ENCODE measurements at places on chromosomes 3 and 15.
A peak's percentile ranks its signal among the peaks of the same experiment; 100 is the strongest.

DNA sequence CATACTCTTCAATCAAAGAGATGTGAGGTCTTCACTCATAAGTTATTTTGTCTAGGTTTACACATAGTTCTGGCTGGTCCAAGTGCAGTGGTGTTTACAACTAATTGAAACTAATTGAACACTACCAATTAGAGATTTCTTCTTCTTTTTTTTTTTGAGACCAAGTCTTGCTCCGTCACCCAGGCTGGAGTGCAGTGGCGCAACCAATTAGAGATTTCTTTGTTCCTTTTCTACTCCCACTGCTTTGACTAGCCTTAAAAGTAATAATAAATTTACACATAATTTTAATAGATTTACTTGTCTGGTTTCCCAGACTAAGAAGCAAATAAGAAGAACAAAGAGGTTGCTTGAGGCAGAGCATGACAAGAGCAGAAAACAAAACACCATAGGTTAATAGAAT is 6.7 kb upstream of the DENND6A start:
- DNase-seq, result no peak

DNA sequence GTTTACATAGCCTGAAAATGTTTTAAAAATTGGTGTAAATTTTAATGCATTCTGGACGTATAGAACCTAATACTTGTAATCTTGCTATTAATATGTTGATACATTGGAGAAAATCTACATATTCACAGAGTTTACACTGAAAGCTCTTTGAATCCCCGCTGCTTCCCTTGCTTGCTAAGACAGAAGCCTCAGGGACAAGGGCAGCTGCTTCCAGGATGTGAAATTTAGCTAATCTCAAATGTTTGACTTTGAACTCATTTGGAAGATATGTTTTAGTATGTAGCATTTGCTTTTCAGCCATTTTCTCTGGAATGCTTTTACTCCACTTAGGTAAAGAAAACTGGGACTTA is 172.0 kb downstream of the RBMS3 start:
- DNase-seq, result no peak

GRCh38 chr3:41202834-41203345 is 3.6 kb downstream of the CTNNB1 start:
- peak; percentile 65 for DNase-seq

- DNase-seq, result no peak
Measured at GRCh38 chr3:108931035-108931434, 22.6 kb downstream of the GUCA1C start.

GRCh38 chr15:69797051-69797595 is 300.6 kb downstream of the TLE3 start:
- DNase-seq, result no peak

DNA sequence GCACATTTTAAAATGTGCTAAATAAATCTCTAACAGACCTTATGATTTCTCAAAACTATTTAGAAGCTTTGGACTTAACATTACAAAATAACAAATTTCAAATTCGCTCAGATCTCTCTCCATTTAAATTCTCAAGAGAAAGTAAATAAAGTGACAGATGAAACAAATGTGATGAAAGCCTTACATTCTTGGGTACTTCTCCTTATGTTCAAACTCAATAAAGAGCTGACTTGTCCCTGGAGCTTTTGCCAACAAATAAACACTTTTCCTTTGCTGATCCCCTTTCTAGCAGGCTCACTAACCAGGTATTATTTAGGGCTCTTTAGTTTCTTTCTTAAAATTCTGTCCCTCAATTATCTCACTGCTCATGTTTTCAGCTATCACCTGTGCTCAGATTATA is 259.1 kb upstream of the ARPP21 start:
- no peak for DNase-seq

DNA sequence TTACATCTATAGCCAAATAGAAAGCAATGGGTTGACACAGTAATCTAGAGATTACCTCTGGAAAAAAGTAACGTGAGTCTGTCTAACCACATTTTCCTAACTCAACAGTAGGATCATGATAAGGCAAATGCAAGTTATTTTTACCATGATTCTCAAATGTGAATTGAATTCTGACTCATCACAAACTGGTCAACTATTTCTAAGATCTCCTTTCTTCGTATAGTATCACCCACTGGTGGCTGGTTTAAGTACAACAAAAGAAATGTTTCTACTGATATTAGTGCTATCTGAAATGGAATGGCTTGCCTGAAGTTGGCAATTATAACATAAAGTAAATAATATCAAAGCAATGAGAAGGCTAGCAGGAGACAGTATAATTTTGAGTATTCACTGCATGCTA is 102.2 kb downstream of the ABI3BP start:
- peak; percentile 46 for DNase-seq

- DNase-seq, result no peak
Measured at GRCh38 chr15:100764778-100765466, 114.7 kb upstream of the ALDH1A3 start.

DNA sequence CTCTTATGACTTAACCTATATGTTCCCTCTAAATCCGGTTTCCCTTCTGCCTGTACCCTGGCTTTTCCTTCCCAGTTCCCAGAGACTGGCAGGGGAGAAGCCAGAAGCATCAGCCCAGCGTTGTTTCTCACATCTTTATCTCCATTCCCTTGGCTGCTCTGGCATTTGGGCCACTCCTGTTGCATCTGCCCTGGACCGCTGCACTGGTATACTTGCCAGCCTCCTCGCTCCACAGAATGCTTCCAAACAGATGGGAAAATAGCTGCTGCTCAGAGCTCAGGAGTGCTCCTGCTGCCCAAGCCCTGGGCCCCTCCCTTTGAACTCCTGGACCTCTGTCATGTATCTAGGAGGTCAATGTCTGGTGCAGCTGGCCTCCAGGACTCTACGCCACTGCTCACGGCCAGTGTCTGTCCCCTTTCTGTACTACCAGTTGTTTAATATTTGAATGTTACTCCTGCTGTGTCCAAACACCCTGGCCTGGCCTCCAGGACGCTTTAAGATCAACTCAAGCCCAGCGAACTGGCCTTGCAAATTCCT is 6.8 kb downstream of the SPINT1 start:
- DNase-seq, result no peak

DNA sequence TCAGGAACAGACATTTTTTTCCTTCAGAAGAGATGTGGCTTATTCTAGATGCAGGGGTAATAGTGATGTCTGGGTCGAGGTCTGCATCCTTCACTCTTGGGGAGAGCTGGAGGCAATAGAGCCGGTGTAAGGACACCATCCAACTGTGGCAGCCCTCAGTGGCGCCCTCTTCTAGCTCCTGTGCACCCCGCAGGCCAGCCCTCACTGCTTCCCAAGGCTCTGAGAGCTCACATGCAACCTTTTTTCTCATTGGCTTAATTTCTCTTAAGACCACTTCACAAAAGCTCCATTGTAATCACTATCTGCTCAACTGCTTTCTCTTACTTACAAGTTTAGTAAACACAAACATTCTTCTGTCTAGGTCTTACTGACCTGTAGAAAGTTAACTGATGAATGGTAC is 3.9 kb upstream of the VPS8 start:
- DNase-seq, result peak; percentile 57

DNA sequence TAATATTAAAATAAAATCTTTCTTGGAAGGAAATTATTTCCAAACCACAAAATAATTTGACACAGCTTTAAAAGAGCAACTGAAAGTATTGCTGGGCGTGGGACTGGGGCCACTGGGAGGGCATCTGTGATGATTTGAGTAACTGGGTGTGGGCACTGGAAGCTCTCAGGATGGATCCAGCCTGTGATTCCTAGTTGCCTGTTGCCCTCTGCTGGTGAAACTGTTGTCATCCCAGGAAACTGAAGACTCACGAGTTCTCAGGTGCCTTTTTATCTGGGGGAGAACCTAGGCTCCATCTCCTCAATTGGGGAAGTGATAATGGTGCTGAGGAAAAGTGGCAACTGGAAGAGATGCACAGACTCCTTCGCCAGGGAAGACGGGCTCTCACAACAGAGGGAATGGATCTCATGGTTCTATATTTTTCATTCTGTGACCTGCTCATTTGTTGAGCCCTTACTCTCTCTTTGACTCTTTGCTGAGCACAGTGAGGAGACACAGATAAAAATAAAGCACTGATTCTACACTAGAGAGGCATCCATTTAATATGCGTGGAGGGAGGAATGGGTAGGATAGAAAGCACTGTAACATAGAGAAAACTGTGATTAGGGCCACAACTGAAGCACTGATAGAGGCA is 61.6 kb downstream of the TPRG1 start:
- peak; percentile 53 for DNase-seq

GRCh38 chr15:100842756-100843730 is 36.6 kb upstream of the ALDH1A3 start:
- DNase-seq, result no peak

DNA sequence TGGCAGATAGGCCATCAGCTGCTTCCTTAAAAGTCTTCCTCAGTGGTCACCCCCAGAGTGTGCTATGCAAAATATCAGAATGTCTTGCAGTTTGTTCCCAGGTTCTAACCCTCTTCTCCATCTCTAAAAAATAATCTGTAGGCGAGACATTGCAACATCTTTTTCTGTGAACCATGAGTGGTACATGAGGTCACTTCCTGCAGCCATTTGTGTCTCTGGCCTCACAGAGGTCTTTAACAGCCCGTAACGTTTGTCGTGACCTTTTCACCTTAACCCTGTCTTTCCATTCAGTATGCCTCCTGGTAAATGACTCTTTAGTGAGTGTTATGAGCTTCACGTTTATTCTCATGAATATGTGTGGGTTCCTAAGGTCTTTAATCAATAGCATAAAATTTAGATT is 145.4 kb downstream of the KLHL25 start:
- DNase-seq, result peak; percentile 64

DNA sequence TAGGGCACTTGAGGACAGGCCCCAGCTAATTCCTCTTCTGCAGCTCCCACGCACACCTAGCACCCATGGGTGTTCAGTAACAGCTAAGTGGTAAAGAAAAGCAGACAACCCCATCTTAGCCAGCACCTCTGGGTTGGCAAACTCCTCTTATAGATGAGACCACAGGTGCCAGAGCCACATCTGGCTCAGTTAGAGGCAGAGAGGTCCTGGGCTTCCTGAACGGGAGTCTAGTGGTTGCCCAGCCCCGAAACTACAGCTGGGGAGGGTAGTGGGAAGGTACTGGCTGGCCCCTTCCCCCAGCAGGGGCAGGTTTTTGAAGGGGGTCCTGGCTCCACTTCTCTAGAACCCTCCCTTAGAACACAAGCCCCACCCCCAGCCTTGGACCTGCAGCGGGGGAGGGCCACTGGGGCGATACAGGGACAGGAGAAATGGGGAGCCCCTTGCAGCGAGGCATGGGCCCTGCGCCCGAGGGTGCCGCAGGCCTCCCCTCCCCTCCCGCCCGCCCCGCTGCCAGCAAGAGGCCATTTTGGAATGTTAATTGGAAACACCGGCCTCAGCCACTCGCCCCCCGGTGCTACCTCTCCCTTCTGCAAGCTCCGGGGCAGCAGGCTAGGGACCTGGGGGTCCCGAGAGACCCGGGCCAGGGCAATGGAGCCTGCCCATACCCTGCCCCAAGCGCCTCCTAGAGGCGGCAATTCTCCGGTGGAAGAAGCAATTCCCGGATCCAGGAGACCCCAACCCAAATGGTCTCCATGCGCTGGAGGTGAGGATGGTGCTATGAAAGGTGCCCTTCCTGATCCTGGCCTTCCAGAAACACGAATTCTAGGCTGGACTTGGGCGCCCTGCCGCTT is 1.5 kb downstream of the DUSP7 start:
- peak; percentile 41 for DNase-seq

- DNase-seq, result no peak
Measured at GRCh38 chr15:40248006-40248783, 9.3 kb downstream of the PAK6 start.

DNA sequence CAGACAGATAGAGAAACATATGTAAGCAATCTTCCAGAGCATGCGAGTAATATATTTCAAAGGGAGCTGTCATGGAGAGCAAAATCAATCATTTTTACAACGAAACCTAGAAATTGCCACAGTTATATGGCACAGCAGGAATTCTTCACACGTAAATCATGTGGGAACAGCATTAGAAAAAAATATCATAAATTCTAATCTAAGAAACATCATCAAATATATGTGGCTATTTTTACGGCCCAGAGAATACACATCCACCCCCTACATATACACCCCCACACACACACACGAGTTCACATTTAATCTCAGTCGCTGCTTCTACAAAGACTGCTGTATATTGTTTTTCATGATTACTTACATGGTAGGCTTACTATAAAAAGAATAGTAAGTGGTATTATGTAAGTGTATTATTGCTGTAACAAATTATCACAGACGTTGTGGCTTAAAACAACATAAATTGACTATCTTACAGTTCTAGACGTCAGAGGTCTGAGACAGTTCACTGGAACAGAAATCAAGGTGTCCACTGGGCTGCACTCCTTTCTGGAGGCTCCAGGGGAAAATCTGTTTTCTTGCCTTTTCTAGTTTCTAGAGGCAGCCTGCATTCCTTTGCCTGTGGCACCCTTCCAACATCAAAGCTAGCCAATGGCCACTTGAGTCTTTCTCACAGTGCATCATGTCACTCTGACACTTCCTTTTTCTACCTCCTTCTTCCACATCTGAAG is 363.3 kb downstream of the ULK4 start:
- DNase-seq, result no peak

GRCh38 chr15:60070838-60071493 is 66.9 kb downstream of the FOXB1 start:
- DNase-seq, result no peak

- DNase-seq, result peak; percentile 33
Measured at GRCh38 chr3:75171630-75172230, 492.4 kb upstream of the FRG2C start.

- no peak for DNase-seq
Measured at GRCh38 chr15:20271647-20272046, 270.0 kb downstream of the GOLGA6L6 start.

DNA sequence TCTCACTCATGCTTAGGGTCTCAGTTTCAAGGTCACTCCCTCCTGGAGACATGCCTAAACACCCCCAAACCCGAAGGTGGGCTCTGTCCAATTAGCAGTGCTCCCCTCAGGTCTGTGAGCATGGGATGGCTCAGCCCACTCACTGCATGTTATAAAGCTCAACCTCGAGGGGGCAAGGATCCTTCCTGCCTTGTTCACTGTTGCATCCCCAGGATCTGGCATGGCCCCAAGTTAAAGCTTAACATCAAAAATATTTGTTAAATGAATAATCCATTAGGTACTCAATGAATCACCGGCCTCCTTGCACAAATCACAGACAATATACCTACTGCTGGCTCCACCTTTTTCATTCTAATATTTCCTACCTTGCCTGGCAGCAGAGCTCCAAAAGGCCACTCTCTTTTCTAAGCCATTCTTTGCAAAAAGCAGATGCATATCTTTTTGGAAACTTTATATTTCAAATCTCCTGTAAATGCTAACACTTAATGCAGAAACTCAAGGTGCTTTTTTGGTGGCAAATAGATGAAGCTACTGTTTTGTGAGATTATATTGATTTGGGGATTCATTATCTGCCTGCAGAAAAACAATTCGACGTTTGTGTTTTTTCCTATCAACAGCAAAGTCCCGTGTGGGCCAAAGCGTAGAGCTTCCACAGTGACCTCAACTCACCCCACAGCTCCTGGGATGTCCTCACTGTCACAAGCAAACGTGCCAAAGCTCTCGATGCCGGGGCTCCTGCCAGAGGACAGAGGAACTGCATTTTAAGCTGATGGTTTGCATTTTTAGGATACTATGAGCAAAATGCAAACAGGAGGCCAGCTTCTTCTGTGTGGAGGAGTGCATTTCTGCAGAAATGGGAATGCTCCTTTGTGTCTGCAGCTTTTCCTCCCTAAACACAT is 35.4 kb downstream of the PCOLCE2 start:
- DNase-seq, result no peak

Data from hematopoietic multipotent progenitor cell treated with erythropoietin and hydrocortisone succinate and interleukin-3 and kit ligand, for 6 days (in vitro differentiated cells).